ENCODE measurements at places on chromosomes 6 and 20.

GRCh38 chr6:117908246-117909068, 1.4 kb downstream of the SLC35F1 start:
- DNase-seq: no peak

DNA sequence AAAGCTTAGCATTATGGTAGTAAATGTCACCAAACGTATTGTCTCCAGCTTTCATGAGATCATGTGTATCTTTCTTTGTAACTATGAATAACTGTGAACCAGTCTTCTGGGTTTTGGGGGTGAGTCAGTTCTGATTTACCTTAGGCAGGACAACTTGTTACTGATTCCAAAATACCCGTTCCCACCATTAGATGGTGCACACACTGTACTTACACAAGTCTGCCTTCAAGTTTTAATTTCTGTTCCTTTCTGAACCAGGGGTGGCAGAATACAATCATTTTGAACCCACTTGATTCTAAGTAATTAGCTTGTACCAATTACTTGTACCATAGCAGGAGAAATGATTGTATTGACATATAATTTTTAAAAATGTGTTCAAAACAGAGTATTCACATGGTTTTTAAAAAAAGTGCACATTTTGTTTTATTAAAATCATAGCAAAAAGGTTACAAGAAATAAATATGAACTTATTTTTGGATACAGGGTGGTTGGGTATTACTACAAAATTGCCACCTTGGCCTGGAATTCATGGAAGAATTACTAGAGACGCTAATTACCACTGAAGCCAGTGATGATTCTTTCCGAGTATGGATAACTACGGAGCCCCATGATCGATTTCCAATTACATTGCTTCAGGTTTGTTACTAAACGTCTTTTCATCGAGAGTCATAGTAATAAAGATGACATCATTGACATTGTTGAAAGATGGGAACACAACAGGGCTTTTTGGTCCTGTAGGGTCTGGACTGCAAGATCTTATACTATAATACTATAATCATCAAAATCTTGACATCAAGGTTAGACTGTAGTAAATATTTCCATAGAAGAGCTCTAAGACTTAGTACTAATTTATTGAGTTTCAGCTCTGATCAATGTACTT, 75.2 kb upstream of the GLP1R start:
- DNase-seq: no peak

DNA sequence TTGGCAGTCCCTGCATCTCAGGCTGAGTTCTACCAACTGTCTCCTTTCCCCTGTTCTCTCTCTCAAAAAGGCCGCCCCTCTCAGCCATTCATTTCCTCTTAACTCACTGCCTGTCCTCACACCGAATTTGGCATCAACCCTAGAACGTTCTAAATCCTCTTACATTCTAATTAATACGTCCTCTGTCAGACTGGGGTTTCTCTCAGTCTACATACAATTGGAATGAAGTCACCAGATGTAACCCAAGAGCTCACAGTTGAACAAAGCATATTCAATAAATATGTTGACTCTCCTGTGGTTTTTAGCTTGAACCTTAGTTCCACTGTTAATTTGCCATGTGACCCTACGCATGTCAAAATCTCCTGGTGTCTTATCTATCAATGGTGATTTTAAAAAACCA, 269.6 kb downstream of the CLIC5 start:
- no peak for DNase-seq

- DNase-seq: no peak
Observed at GRCh38 chr20:24587384-24588046, 118.1 kb downstream of the SYNDIG1 start.

GRCh38 chr6:16270178-16270794, 31.9 kb downstream of the GMPR start:
- DNase-seq: no peak

- no peak for DNase-seq
Observed at GRCh38 chr20:63177134-63177784, 38.7 kb downstream of the YTHDF1 start.

All from stimulated activated CD8-positive, alpha-beta memory T cell treated with anti-CD3 and anti-CD28 coated beads, Interleukin-7, amount 100 ng/mL, for 24 hours (primary cell).